NCI-H510A (cell line): ENCODE measurements at places on chromosomes 5 and 9.

DNA sequence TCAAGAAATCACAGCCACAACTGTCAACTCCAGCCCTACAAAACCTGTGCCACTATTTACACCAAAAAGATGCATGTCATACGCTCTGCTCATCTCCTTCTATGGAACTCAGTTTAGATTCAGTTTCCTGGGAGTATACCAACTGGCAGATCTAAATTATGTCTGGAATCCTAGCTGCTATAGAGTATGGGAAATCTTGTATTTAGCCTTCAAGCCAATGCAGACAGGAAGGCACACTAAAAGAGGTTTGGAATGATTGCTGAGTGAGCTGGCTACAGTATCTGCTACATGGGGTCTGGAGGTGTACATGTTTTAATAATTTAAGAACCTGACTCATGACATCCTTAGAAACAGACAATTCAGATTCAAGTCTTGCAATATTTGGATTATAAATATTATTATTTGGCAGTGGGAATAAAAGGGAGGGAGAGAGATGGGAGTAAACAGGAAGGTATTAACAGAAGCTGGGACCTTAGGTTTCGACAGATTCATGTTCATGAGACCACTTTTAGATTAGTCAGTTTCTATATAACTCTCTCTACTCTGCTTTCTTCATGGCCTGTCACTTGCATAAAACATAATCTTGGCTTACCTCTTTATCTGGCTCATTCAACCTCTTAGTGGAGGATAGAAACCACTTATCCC lies 178.8 kb upstream of the HAPLN1 start:
- DNase-seq: no peak

DNA sequence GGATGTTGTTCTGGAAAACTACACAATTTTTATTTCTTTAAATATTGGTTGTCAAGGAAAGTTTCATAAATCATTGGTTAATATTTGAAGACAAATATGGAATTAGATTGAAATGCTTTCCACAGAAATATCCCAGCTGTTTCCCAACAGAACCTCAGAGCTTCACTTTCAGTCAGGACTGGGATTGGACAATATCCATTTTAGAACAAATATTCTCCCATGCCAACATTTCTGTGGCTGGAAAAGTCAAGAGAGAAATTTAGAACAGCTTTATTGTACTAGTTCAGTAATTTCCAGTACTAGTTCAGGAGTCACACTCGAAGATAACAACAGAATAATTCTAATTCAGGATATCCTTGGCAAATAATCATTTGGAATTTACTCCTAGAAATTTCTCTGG lies 116.1 kb upstream of the TUT7 start:
- DNase-seq: no peak

- no peak for DNase-seq
Observed at GRCh38 chr5:159838551-159839222, 77.6 kb upstream of the ADRA1B start.

DNA sequence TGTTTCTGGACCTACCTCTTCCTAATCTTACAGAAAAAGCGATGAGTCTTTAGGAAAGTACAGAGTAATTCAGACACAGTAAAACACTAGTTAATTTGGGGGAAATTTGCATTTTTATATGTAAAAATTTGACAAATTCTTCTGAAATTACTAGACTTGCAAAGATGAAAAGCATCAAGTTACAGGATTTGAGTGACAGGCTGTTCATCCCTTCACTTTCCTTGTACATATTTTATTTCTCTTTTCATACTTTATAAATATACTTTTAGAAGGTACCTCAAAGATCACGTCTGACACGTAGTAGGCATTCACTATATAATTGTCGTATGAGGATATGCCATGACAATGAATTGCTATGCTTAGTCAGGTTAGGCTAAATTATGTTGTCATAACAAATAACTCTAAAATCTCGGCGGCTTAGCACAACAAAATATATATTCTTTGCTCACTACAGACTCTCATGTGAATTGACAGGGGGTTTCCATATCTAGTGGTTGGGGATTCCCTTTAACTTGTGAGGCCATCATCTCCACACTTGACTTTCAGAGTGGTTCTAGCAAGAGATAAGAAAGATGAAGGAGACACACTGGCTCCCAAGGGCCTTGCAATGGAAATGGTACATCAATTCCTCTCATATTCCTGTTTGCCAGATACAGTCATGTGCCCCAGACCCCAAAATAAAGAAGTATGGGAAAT lies 154.1 kb upstream of the TUT7 start:
- no peak for DNase-seq

GRCh38 chr5:93311881-93312280 lies 269.1 kb downstream of the NR2F1-AS1 start:
- DNase-seq: no peak

GRCh38 chr5:172690258-172691075 lies 49.4 kb downstream of the NEURL1B start:
- DNase-seq: no peak

GRCh38 chr9:137046088-137046787 lies at the start of gene NPDC1:
NPDC1 (minus strand) TSS chr9:137046177; CDS start chr9:137045989, 188 bp downstream.
- peak; percentile 61 for DNase-seq

- DNase-seq: no peak
Observed at GRCh38 chr5:16418471-16418922, 47.1 kb downstream of the ZNF622 start.

DNA sequence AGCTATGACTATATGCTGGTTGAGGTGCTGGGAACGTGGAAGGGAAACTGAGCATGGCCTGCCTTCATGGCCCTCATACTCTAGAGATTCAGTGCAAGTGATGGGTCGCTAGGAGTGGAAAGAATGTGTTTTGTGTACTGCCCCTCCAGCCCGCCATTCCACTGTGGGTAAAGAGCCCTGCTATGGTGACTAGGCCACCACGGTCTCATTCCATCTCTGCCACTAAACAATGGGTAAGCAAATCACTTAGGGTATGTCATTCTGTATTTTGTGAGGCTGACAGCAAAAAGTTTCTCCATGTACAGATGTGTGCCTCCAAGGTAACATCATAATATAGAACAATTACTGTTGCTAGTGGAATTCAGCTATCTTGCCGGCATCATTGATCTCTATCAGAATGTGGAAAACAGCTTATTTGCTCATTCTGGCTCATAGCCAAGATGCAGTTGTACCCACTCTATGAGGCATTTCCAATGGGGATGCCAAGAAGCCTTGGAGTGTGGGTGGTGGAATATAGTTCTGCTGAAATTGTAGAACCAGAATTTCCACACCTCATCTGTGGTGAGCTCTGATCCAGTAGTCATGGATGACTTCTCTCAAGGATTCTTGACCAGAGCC lies 12.5 kb downstream of the SMARCA2 start:
- no peak for DNase-seq

DNA sequence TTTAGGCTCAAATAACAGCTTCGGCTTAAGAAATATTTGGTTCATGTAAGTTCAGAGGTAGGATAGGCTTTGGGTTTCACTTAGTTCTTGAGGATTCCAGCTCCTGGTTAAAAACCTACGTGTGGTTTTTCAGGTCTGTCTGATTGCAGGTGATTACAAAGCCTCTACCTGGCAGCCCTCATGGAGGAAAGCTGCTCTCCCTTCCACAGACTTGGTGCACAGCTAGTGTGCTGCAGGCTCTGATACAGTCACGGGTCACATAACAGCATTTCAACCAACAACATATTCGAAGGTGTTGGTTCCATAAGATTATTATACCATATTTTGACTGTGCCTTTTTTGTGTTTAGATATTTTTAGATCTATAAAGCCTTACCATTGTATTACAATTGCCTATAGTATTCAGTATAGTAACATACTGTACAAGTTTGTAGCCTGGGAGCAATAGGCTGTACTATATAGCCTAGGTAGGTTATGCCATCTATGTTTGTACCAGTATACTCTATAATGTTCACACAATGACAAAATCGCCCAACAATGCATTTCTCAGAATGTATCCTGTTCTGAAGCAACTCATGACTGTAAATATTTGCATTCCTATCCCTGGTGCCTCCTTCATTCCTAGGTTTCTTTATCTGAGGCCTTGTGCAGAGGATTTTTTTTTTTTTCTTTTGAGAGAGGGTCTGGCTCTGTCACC lies 8.0 kb upstream of the DCP2 start:
- DNase-seq: no peak

GRCh38 chr5:76586531-76586930 lies 36.7 kb downstream of the F2RL2 start:
- no peak for DNase-seq

DNA sequence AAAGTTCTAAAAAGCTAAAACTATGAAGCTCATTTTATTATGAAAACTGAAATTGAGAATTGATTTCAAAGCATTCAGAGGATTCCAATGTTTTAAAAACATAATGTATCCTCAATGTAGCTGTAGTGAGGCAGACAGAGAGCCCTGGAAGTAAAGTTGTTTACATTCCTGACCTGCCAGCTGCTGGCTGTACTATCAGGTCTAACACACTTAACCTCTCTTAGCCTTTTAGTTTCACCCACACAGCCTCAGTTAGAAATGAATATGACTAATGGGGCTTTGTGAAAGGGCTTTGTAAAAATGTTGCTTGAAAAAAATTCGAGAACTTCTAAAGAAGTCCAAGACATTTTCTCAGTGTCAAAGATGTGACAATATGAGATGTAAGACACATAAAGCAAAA lies 122.6 kb downstream of the FBXL17 start:
- no peak for DNase-seq

- DNase-seq: no peak
Observed at GRCh38 chr9:34133436-34133949, 7.0 kb upstream of the DCAF12 start.

DNA sequence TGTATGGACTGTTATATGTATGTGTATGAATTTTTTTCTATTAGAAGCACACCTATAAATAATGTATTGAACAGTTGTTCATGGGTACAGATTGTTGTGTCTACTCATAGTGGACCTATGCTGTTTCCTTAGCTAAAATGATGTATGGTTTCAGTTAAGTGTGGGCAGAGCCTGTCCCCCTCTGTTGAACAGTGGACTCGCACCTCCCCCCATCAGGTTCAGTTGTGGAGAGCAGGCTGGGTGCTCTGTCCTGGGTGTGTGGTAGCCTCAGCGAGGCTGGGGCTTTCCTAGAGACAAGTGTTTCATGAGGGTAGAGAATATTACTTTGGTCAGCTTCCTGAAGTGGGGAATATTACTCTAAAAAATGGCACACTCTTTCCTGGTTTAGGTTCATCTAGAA lies 47.4 kb upstream of the LRRTM2 start:
- DNase-seq: no peak

DNA sequence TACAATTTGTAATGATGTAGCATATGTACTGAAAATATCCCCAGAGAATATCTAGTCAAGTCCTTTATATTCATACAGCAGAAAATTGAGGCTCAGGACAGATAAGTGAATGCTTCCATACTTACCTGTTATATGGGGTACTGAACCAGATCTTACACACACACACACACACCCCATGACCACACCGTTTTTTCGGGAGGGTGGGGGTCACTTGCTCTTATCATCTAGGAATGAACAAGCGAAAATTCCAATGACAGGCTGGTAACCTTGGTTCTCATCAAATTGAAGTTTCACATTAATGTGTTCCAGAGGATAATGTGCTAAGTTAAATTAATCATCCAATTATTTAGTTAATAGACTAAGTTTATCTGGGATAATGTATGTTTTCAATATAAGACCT lies 48.8 kb downstream of the ARL15 start:
- no peak for DNase-seq

- no peak for DNase-seq
Observed at GRCh38 chr5:92394936-92395335, 1011.8 kb upstream of the ARRDC3 start.

GRCh38 chr5:120886351-120886860 lies 422.3 kb downstream of the PRR16 start:
- no peak for DNase-seq

DNA sequence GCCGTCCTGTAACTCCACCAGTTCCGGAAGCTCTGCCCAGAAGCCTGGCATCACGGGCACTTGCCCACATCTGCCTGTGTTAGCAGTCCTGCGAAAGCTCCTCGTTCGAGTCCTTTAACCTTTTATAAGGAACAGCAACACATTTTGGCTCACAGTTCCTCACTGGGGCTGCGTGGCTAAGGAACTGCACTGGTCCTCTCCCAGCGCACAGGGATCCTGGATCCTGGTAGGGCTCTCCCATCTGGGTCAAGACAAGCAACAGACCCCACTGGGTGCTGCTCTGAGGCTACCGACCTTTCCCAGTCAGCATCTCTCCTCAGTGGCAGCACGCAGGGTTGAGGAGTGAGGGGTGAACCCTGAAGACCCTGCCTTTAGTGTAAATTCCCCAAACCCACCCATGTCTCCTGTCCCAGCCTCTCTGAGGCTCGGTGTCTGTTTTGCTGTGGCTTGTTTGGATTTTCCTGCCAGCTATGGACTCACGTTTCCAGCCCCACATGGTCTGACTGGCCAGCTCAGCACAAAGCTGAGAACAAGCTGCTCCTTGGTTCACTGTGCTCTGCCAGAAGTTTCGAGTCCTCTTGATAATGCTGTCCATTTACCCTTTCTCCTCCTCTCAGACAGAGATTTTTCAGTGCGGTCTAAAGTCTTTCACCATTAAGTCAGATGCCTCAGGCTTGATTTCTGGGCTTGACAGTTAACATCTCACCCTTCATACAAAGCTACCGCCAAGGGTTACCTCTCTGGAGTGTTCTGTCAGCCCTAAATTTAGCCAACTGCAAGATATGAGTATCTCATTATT lies 80.0 kb downstream of the AK8 start:
- no peak for DNase-seq

DNA sequence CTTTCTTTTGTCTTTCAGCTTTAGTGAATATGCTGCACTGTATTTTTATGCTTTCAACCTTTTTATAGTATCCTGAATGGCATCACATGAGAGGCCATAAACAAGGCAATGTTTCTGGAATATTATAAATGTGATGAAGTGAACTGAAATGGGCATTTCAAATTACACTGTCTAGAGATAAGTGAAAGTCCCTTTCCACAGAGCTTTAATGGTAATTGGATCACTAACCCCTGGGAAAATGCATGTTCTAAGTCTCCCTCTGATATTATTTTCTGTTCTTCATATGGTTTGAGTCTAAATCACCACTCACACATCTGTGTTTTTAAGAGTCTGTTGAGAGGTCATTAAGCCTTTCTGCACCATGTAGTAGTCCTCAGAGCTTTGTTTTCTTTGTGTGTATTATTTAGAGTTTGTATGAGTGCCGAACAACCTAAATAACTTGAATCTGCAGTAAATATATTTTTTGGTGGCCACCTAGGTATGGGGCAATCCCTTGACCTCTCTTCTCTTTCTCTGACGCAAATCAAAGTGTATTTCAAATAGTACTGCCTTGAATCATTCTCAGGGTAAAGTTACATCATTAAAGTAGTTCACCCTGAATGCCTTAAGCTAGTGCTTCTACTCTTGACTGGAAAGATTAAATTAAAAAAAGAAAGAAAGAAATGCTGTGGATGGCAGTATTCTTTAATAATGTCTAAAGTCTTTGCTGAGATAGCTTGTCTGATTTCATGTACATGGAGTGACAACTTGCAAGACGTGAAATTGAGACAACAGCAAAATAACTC lies 1931.0 kb upstream of the CDH6 start:
- DNase-seq: no peak

- no peak for DNase-seq
Observed at GRCh38 chr9:133305731-133306130, 30.3 kb downstream of the SURF6 start.

DNA sequence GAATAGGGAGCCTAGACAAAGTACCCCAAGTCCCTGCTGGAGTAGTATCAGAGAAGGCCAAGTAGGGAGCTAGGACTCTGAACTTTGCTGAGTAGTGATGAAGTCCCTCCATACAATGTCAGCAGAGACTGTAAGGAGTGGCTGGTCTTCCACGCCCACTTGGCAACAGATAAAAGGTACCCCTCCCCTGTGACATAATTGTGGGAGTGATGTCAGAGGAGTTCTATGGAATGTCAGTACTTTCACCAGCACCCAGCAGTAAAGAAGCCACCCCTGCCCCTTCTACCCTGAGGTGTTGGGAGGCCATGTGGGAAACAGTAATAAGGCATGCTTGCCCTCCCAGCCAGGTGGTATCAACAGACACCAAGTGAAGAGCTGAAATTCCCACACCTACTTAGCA lies 143.9 kb downstream of the SLIT3 start:
- no peak for DNase-seq
